ENCODE measurements at places on chromosomes 3 and 15. TPM values are rescaled to one million over a fixed set of nuclear protein-coding genes. Genes with fewer than 3 reads are reported as not detected.

TTBK2 gene
- polyA plus RNA-seq, result 7.9 TPM

GRCh38 chr3:104564045-104564643 lies 802.6 kb upstream of the ALCAM start:
- peak; percentile 3 for DNase-seq

- DNase-seq, result no peak
These were observed 160.1 kb downstream of the ARRDC4 start for GRCh38 chr15:98120561-98120960.

DNA sequence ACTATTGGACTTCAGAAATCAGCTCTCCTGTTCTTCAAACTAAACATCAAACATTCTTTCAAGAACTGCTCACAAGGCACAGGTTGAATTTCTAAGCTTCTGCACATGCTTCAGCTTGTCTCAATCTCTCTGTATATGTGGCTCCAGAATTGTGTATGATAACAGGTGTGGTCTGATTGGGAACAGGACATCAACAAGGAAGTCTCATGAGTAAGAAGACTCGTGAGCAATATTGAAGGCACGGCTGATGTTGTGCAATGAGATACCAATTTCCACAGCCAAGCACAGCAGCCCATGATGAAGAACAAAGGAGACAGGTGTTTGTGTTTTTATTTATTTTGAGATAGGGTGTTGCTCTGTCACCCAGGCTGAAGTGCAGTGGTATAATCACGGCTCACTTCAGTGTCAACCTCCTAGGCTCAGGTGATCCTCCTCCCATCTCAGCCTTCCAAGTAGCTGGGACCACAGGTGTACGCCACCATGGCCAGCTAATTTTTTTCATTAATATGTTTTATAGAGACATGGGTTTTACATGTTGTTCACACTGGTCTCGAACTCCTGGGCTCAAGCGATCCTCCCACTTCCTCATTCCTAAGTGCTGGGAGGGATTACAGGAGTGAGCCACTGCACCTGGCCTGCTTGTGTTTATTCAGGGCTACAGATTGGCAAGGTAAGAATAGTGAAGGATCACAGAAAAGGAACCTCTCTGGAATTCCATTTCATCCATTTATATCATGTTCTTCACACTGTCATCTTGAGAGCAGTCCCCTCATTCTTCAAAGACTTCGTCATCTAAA lies 32.2 kb upstream of the ABHD17C start:
- no peak for DNase-seq

DNA sequence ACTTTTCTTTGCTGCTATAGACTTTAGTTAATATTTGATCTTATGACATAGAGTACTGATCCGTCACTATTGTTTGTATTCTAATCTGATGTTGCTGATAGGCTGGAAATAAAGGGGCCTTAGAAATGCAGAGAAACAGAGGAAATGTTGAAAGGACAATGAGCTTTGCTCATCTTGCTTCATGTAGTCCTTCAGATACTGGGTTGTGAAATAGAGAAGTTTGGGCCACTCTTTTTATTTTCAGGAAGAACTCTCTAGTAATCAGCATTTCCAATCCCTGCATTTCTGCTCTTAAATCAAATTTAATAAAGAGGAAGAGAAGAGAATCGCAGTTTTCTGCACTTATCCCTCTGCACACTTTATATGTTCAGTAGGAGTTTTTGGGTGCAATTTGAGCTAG lies 192.8 kb upstream of the THBS1 start:
- DNase-seq, result no peak

- DNase-seq, result no peak
These were observed 21.9 kb downstream of the LRTM1 start for GRCh38 chr3:54905920-54906319.

DNA sequence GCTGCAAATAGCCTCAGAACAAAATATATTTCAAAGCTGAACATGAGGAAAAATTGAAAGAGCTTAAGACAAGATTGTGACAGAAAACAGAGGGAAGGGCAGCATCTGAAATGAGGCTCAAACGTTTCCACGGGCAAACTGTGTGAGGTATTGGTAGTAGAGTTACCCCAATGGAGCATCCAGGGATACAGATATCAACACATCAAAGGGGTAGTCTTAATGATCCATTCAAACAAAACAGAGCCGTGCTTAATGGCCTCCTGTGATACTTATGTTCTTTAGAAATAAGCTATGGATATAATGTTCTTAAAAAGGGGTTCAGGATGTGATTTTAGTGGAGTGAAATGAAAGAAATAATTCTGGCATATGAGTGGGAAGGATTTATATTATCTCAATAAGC lies 430.3 kb upstream of the PDZRN3 start:
- no peak for DNase-seq

- DNase-seq, result no peak
These were observed 32.2 kb upstream of the IL20RB start for GRCh38 chr3:136925425-136926190.

All from muscle of arm (tissue), 14 donors.